SK-N-SH (cell line): ENCODE measurements at places on chromosomes 12 and 14.

DNA sequence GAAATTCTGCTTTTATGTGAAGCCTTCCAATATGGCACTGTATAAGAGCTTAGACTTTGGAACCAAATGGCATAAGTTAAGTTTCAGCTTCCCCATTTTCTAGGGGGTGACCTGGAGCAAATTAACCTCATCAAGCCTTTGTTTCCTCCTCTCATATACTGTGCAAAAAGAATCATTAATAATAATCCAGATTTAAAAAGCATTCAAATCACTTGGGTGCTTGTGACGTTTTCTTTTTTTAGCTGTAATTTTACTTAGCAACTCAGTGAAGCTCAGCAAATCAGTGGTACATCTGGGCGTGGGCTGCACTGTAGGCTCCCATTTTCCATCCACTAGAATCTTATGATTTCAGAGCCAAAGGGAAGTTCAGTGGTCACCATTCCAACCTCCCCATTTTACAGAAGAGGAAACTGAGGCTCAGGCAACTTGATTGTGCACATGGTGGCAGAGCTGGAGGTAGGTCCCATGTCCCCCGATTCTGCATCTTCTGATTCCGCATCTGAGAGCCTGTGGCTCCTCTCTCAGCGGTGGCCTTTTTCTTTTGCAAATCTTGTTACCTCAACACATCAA lies 131.2 kb downstream of the SNAPC1 start:
- no peak for DNase-seq

- DNase-seq: no peak
These were observed 227.2 kb downstream of the CHST11 start for GRCh38 chr12:104683831-104684503.

- peak; percentile 9 for DNase-seq
These were observed 72.7 kb downstream of the NOVA1 start for GRCh38 chr14:26525085-26525484.

DNA sequence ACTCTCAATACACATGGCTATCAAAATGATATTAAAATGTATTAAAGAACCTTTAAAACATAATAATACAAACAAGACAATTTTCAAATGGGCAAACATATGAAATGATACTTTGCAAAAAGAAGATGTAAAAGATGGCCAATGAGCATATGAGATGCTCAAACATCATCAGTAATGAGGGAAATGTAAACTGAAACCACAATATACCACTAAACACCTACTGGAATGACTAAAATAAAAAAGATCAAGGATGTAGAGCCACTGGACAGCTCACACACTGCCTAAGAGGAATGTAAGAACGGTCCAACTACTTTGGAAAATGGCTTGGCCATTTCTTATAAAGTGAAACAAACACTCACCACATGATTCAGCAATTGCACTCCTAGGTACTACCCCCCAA lies 97.2 kb upstream of the BBS10 start:
- no peak for DNase-seq

GRCh38 chr14:76904740-76905569 lies 78.7 kb downstream of the LRRC74A start:
- DNase-seq: peak; percentile 78

- DNase-seq: no peak
These were observed 9.7 kb downstream of the KRT72 start for GRCh38 chr12:52591521-52591920.

DNA sequence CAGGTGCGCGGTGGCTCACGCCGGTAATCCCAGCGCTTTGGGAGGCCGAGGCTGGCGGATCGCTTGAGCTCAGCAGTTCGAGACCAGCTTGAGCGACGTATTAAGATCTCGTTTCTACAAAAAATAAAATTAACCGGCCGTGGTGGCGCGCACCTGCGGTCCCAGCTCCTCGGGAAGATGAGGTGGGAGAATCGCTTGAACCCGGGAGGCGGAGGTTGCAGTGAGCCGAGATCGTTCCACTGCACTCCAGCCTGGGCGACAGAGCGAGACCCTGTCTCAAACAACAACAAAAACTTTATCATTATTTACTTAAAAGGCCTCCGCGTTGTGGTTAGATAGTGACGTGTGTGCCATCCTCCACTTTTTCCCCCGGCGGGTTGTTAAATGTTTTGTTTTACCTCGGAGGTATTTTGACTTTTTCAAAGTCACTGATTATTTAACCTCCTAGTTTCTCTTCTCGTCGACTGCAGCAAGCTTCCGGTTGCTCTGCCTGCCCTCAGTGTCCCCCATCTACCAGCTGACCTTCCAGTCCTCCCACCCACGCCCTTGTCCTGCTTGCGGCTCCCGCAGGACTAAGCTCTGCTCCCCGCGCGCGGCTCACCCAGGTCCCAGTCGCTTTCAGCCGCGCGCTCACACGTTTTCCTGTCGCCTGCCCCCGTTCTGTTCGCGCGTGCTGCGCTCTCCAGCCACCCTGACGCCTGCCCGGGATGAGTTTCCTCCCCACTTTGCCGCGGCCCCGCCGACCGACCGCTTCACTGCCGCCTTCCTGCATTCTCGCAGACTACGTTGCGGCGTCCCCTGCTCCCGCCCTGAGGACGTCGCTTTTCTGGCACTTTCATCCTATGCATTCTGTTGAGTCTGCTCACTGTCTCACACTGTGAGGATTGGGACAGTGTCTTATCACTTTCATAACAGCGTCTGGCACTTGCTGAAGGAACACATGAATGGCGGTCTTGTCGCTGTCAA lies 1.2 kb upstream of the SCAF11 start:
- peak; percentile 79 for DNase-seq

- no peak for DNase-seq
These were observed 111.2 kb downstream of the RIN3 start for GRCh38 chr14:92624764-92625163.

DNA sequence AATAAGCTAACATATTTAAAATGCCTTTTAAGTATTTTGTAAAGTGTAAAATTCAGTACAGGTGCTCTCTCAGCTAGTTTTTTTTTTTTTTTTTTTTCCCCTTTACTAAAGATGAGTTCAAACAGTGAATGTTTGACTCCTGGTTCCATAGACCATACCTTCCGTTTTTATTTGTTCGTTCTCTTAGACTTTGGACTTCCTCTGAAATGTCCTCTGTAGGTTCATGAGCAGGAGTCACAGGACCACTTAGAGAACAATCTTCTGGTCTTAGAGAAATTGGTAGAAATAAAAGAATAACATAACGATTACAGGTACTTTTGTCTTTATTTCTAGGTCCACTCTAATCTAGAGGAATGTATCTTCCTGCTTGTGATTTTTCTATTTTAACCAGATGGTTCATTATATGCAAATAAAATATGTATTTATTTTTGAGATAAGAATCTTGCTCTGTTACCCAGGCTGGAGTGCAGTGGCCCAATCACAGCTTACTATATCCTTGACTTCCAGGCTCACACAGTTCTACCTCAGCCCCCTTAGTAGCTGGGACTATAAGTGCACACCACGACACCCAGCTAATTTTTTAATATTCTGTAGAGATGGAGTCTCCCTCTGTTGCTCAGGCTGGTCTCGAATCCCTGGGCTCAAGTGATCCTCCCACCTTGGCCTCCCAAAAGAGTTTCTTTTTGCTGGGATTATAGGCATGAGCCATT lies 25.8 kb downstream of the STYX start:
- no peak for DNase-seq
